A172 (cell line): ENCODE measurements at places on chromosomes 2 and 18.

DNA sequence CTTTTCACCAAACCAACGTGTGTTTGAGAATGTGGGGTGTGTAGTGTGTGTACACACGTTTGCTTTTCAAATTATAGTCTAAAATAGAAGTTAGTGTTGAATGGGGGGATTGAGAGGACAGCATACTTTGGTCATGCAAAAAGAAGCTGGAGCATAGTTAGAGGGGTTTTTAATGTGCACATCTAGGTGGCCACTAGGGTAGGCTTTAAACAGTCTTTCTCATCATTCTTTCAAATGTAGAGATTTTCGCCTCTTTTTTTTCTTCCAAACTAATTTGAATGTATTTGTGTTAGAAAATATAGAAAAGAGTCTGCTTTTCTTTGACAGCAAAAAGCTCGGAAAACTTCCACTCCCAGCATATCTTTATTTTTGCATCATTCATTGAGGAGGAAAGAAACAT, 165.2 kb upstream of the MYO3B start:
- no peak for DNase-seq

DNA sequence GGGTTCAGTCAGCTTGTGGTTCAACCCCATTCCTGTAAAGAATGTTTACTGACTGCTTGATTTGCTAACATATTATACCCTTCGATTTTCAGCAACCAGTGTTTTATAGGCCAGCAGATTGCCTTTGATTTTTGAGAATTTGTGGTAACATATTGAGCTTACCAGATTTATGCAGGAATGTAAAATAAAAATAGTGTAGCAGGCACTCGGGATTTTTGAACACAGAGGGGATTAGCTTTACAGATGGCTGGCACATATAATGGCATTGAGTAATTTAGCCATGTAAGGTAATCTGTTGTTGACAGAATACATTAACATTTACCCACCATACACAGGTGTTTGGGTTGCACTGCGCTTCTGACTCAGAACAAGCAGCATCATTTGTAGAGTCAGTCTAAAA, 354.0 kb downstream of the LRRTM1 start:
- no peak for DNase-seq

- DNase-seq = peak; percentile 54
Measured at GRCh38 chr2:203533676-203534591, 1.2 kb downstream of the RAPH1 start.

- DNase-seq = no peak
Measured at GRCh38 chr2:104344985-104345384, 508.9 kb upstream of the POU3F3 start.

DNA sequence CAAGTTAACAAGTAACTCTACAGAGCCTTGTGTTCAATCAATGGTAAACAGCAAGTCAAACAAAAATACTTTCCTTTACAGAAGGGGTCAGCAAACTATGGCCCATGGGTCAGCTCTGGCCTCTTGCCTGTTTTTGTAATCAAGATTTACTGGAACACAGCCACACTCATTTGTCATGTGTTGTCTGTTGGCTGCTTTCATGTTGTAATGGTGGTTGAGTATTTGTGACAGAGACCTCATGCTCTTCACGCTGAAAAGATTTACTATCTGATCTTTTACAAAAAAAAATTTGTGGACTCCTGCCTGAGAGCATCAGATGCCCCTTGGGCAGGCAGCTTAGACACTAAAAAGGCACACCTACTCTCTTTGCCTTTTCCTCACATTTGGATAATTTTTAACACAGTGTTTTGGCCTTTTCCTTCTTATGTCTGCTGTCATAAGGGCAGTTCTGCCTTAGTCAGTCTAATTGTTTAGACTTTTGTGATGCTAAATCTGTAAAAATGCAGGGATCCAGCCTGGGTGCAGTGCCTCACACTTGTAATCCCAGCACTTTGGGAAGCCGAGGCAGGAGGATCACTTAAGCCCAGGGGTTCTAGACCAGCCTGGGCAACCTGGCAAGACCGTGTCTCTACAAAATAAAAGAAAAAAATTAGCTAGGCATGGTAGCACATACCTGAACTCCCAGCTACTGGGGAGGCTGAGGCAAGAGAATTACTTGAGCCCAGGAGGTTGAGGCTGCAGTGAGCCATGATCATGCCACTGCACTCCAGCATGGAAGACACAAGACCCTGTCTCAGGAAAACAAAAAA, 18.3 kb downstream of the IL1B start:
- no peak for DNase-seq

- DNase-seq = no peak
Measured at GRCh38 chr2:127511090-127511695, 15.1 kb downstream of the IWS1 start.

DNA sequence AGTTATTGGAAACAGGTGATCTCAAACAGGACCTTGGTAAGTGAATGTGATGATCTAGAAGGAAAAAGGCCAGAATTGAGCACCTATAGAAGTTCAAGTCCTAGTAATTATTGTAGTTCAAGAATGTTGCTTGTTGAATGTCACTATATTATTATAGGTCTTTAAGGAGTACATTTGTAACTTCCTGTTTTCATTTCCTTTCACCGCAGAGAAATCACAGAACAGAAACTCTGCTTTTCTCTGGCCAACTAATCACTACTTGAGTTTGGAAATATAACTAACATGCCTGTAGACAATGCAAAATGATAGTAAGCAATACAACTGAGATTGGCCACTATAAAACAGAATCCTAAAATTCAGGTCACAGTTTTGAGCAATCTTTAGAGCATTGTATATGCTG, 61.8 kb upstream of the EFEMP1 start:
- no peak for DNase-seq

GRCh38 chr2:70926042-70926441, 9.7 kb upstream of the ATP6V1B1 start:
- DNase-seq = no peak

GRCh38 chr2:192155511-192156118, 39.1 kb downstream of the TMEFF2 start:
- no peak for DNase-seq

GRCh38 chr2:14827226-14828023, 194.9 kb downstream of the LRATD1 start:
- no peak for DNase-seq

GRCh38 chr2:129179199-129179598, 800.3 kb upstream of the RAB6C start:
- no peak for DNase-seq

- DNase-seq = no peak
Measured at GRCh38 chr2:48514348-48515003, 15.5 kb upstream of the STON1 start.

- DNase-seq = no peak
Measured at GRCh38 chr2:74316627-74317295, 26.5 kb downstream of the SLC4A5 start.

DNA sequence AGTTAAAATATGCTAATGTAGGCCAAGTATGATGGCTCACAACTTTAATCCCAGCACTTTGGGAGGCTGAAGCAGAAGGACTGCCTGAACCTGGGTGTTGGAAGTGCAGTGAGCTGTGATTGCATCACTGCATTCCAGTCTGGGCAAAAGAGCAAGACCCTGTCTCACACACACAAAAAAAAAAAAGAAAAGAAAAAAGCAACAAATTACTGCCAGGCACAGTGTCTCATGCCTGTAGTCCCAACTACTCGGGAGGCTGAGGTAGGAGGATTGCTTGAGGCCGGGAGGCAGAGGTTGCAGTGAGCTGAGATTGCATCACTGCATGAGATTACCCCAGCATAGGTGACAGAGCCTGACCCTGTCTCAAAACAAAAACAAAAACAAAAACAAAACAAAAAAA, 110.6 kb downstream of the PRELID3A start:
- no peak for DNase-seq

- no peak for DNase-seq
Measured at GRCh38 chr18:77750006-77750405, 500.4 kb downstream of the GALR1 start.

DNA sequence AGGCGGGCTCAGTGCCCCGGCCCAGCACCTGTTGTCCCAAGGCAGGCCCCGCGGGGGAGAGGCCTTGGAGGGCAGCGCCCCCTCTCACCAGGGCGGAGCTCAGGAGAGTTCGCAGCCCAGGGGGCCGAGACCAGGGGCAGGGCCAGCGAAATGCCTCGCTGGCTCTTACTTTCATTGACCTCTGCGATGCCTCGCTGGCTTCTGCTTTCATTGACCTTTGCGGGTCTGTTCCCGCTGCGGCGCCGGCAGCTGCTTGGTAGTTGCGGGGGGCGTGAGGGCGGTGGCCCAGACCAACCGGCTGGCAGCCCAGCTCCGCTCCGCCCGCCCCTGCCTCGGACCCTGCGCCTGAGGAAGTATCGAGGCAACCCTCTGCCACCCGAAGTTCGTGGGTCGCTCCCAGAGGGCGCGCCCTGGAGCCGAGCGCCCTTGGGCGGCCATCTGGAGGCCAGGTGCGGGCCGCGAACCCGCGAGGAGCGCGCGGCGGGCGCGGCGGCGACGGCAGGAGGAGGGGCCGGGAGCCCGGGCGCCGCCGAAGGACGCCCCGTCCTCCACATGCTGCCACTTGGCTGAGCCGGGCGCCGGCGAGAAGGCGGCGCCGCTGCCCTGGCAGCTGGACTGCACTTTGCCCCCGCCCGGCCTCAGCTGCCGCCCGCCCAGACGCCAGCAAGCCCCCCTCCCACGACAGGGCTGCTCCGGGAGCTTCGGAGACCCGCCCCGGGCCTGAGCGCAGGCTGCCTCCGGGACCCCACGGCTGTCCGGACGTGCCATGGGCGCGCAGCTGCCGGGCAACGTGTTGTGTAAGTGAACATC, 118.0 kb upstream of the MSTN start:
- no peak for DNase-seq

- no peak for DNase-seq
Measured at GRCh38 chr2:139609109-139609508, 828.9 kb upstream of the NXPH2 start.

DNA sequence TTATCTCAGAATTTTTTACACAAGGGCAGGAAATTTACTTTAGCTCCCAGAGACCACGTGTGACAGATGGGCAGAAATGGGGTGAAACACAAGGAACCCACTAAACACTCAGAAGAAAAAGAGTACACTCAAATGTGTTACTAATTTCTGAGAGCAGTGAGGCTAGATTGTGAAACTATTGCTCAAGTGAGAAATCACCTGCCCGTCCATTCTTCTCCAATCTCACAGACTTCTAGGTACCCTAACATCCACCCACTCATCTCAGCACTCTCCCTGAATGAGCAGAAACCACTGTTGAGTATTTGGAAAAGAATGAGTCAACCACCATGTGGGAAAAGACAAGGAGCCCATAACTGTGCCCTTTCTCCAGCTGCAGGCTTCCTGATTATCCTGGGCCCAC, 293.0 kb upstream of the CDH2 start:
- no peak for DNase-seq

- no peak for DNase-seq
Measured at GRCh38 chr2:41920812-41921211, 127.0 kb upstream of the PKDCC start.

DNA sequence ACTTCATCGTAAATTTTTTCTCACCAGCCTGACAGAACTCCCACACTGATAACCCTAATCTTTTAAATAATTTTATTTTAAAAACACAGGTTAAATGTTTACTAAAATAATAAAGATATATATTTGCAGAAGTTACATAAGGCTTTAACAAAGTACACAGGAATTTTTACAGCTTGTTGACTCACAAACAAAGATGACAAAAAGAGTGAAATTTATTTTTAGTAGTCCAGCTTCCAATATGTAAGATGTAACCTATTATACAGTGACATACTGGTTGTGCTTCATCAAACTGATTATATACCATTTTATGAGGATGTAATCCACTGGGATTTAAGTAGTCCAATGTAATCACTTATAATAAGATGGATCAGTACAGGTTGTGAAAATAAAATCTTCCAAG, 348.9 kb upstream of the SLC39A10 start:
- DNase-seq = no peak

GRCh38 chr2:164954954-164955701, at the start of gene SLC38A11:
SLC38A11 (minus strand) TSS chr2:164955525; CDS start chr2:164955247, 278 bp downstream.
- no peak for DNase-seq

GRCh38 chr18:7207366-7207915, 23.4 kb upstream of the LRRC30 start:
- DNase-seq = no peak

DNA sequence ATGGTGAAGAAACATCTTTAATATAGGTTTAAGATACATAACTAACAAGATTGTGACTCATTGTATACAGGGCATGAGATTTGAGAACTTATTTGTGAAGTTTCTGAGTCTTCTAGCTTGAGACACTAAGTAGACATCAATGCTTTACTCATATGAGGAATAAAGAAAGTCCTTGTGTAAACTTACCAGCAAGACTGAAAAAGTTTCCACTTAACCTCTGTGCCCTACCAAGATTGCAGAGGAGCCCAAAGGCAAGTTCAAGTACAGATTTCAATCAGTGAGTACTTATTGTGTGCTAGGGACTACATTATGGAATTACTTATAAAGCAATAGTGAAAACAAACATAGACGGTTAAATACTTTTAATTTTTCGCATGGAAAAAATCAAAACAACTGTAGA, 1041.2 kb upstream of the CELF4 start:
- DNase-seq = no peak

DNA sequence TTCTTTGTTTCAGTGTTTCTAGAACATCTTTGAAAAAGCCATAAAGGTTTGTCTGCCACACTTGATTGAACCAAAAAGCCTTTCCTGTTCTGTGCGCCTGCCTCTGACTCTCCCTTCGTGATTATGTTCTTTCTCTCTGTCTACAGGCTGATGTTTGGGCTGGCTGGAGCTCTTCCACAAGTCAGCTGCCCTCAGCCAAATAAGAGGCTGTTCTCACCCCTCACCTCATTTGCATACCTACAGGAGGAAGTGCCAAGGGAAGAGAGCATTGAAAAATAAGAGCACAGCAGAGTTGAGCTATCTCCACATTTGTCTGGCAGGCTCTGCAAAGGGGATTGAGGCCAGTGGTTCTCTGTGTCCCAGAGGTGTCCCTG, 15.8 kb downstream of the INPP5D start:
- DNase-seq = no peak

DNA sequence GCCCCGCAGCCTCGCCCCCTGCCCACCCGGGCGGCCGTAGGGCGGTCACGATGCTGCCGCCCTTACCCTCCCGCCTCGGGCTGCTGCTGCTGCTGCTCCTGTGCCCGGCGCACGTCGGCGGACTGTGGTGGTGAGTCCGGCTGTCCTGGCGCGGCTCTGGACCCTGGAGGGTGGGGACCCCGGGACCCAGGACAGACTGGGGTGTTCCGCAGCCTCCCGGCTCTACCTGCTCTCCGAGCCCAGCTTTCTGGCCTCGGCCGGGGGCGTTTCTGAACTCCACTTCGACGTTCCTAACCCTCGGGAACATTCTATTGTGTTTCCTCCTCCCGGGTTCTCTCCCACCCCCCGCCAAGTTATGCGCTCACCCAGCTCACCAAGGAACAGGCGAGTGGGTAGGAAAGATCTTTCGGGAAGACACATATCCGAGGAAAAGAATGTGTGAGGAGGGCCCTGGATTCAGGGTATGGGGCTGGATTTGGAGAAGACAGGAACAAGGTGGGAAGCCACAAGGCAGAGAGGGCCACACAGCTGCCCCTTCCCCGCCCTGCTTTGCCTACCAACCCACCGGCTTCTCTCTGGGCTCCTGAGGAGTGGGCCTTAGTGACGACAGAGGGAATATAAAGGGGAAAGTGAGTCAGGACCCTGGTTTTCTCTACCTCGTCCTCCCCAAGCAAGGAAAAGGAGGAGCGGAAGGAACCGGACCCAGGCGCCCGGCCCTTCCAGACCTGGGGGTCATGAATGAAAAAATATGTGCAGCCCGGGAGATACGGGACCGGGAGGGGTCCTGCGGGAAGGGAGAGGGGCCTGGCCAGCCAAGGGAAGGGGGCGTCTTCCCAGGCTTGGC, 605 bp downstream of the WNT6 start:
- no peak for DNase-seq
